ENCODE measurements at places on chromosomes 13 and 19.

DNA sequence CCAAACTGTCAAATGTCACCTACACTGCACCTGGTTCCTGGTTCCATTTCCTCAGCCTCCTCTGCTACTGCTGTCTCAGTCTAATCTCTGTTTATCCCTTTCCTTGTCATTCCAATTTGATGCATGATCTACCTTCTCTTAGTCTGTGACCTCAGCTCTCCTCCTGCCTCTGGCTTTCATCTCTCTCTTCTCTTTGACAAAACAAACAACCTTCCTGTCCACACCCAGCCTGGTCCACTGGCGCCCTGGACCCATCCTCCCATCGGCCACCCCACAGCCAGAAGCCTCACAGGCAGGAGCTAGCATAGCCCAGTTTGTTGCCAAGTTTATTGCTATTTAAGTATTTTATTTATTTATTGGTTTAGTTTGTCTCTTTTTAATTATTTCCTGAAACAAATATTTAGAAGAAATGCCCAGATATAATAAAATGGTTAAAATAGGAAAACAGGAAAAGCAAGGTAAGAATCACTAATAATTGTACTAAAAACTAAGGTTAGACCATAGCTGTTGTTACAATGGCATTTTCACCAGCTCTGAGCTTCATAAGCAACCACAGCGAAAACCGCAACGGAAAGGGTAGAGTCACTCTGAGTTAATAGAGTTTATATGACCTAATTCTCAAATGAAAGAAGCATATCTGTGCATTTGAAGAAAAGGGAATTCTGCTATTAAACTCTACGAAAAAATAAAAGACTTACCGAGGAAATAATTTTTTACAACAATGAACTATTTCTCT, 68.6 kb downstream of the EFNB2 start:
- no peak for DNase-seq

DNA sequence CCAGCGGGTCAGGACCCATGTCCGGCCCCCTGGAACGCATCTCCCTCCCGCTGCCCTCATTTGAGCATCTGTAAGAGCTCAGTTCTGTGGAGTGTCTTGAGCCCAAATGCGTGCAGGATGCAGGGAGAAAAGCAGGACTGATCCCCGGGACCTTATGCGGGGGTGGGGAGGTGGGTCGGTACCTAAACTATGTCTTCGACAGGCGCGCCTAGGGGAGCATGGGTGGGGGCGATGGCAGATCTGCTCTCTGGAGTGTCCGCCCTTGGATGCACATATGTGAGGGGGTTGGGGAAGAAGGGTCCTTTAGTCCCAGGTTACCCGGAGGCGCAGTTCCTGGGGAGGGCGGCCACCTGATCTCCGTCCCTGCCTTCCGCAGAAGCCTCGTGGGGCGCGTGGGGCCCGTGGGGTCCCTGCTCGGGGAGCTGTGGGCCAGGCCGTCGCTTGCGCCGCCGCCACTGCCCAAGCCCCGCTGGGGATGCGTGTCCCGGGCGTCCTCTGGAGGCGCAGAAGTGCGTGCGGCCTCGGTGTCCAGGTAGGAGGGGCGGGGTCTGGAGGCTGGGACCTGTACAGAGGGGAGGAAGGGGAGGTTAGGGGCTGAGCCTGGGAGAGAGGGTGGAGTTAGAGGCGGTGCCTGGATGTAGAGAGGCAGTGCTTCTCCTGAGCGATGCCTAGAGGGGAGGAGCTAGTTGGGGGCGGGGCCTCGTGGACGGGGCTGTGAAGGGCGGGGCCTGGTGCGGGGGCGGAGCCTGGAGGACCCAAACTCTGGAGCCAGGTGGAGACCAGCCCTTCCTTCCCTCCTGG, 2.9 kb downstream of the CILP2 start:
- peak; percentile 82 for DNase-seq

DNA sequence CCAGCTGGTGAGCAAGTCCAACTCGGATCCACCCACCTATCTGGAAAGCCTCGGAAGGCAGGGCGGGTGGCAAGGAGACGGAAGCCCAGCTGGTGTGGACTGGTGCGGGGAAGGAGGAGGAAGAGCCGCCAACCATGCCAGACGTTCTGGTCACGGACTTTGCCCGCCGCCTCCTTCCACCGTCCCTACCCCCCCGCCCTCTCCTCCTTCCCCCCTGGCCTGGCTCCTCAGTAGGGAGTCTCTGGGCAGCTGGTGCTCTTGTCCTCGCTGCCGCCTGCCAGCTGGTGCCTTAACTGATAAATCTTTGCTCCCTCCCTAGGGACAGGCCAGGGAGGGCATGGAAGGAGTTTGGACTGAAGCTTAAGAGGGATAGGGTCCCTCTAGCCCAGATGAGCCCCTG, 4.8 kb downstream of the SYNGR4 start:
- DNase-seq: no peak

DNA sequence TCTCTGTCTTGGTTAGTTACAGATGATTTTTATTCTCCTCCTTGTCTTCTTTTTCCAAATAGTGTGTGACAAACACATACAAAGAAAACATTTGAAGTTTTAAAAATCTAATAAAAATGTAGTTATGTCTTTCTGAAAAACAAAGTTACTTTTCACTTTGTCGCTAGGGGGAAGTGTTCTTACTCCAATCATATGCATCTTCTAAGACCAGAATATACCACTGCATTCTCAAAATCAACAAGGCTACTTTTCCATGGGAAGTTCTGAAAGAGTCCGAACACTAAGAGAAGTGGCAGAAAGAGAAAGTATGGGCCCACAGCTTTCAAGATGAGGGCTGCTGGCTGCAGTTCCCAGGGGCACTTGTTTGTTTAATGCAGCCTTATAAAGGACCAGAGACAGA, 208.9 kb downstream of the DCT start:
- no peak for DNase-seq

DNA sequence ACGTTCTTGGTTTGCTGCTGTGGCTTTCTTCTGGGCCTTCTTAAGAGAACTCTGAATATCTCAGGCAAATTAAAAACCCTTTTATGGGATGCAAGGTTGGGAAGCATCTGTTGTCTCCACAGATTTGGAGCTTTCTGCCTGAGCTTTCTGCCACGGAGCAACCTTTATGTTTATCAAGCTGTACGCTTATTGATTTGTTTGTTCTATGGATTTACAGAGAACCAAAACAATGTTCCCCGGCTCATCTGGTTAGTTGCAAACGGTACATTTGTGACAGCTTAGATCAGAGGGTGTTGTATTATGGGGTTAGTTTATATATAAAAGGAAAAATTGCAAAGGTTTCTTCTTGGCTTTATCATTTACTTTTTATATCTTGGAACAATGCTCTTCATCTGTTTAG, 479.6 kb downstream of the DIAPH3 start:
- DNase-seq: no peak

DNA sequence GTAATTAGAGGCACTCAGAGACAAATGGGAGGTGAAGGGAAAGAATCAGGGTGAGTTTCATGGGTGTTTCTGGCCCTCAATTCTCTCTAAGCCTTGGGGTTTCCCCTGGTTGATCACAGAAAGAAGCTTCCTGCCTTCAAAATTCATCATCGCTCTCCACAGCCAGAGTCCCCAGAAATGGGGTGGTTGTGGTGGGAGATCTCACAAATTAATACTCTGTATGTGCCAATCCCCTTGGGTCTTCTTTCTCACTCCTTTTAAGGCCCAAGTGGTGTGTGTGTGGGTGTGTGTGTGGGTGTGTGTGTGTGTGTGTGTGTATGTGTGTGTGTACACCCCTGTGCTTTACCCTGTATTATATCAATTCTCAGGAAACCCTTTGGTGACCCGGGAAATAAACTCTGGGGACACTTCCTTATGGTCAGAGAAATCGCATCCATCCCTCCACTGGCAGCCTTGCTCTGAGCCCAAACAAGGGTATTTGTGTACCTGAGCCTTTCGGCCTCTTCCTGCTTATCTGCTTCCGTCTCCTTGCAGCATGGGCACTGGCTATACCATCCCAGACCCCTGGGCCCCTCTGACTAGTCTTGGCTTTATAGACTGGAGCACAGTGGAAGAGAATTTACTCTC, 2.8 kb upstream of the FCGBP start:
- no peak for DNase-seq

GRCh38 chr19:39838569-39838968, 4.6 kb upstream of the DYRK1B start:
- no peak for DNase-seq

- DNase-seq: no peak
These were observed 997 bp upstream of the KCNN4 start for GRCh38 chr19:43781630-43782310.

DNA sequence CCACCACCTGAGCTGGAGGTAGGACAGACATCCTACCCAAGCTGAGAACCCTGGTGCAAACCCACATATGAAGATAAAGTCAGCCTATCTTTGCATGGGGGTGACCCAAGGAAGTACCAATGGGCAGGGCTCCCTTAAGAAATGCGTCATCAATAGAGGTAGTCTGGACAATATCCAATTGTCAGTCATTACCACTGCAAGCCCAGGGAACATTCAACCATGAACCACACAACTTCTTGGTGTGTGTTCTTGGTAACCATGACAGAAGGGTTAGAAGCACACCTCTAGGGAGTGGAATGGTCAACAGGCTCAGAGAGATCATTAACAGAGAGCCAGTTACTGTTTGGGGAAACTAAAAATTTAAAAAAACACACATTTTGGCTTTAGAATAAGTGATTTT, 34.7 kb upstream of the DOCK9 start:
- no peak for DNase-seq

- no peak for DNase-seq
These were observed 14.6 kb downstream of the ZNF333 start for GRCh38 chr19:14704450-14704849.

DNA sequence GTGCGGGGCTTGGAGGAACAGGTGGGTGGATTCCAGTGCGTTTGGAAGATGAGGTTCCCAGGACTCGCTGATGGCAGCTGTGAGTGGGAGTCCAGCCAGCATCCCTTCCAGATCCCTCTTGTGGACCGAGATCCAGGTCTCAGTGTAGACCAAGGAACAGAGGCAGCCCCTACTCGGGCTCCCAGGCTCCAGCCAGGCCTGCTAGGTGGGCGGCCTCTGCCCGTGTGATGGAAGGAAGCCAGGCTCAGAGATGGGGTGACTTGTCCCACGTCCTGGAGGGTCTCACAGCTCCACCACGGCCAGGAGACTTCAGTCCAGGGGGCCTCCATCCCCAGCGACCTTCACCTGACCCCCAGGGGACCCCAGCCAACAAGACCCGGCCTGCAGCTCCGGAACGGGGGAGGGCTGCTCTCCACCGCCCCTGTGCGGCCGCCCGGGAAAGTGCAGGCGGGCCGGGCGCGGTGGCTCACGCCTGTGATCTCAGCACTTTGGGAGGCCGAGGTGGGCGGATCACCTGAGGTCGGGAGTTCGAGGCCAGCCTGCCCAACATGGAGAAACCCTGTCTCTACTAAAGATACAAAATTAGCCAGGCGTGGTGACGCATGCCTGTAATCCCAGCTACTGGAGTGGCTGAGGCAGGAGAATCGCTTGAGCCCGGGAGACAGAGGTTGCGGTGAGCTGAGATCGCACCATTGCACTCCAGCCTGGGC, 729 bp upstream of the MADCAM1 start:
- DNase-seq: no peak

- DNase-seq: no peak
These were observed 149.7 kb upstream of the SPACA7 start for GRCh38 chr13:112226320-112227002.

GRCh38 chr13:78978381-78978998, 319.5 kb upstream of the OBI1 start:
- peak; percentile 68 for DNase-seq

- DNase-seq: no peak
These were observed 12.9 kb downstream of the DPF1 start for GRCh38 chr19:38211151-38211591.

- no peak for DNase-seq
These were observed 2.0 kb downstream of the ZBTB7A start for GRCh38 chr19:4064496-4065260.

GRCh38 chr19:47381653-47382279, 32.7 kb downstream of the DHX34 start:
- DNase-seq: no peak

- no peak for DNase-seq
These were observed 47.5 kb upstream of the GSX1 start for GRCh38 chr13:27744801-27745200.

DNA sequence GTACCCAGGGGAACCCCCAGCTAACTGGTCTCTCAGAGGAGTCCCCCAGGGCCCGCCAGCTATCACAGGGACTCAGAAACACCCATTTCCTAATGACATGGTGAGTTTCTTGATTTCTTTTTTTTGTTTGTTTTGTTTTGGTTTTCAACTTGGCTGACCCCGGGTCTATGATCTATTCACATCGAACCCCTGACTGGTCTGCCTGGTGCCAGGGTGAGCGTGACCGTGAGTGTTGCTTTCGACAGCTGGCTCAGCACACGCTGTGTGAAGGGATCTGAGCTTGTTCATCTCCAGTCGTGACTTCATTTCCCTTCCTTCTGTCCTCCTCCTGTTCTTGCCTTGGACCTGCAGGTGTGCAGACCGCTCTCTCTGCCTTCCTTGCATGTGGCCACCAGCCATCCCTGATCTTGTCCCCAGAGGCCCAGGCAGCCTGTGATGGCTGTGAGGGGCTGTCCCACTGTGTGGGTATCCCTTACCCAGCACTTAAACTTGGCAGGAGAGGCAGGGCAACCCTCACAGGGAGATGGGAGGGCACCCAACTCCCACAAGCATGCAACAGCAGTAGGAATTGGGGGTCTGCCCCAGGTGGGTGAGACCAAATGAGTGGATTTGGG, 26.2 kb downstream of the TMEM161A start:
- DNase-seq: no peak

- no peak for DNase-seq
These were observed 436.7 kb downstream of the EFNB2 start for GRCh38 chr13:106098778-106099177.

DNA sequence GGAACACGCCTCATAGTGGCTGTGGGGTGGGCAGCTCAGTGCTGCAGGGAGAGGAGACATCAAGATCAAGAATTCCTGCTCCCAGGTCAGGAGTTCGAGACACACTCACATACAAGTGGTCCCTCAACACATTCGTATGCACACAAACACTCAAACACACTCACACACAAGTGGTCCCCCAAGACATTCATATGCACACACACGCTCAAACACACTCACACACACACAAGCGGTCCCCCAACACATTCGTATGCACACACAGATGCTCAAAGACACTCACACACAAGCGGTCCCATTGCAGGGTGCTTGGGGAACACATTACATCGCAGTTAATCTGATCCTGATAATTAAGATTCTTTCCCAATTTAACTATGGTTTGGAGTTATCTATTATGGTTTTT, 28.2 kb downstream of the FCGBP start:
- no peak for DNase-seq

GRCh38 chr19:29974701-29975100, 32.7 kb downstream of the URI1 start:
- DNase-seq: no peak

DNA sequence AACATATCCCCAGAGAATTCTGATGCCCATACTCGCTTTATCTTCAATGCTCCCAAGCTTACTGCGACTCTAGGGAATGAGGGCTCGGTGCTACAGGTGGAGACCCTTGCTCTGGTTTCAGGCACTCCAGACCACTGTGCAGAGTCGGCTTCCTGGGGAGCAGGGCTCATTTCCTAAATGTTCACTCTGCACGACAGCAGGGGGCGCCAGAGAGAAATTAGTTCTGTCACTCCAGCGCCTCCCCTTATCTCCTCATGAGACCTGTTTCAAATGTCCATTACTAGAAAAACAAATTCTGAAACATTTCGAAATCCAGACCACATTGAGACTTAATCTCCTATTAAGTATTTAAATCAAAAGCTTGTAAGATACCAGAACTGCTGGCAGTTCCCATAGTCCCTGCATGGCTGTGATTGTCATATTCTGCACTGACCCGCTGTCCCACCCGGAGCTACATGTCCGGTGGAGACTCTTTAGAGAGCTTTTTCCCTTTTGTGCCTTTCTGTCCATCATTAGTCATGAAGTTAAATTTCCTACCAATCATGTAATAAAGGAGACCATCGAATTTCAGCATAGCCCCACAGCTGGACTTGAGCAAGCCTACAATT, 22.4 kb downstream of the EPSTI1 start:
- peak; percentile 59 for DNase-seq
